Type B pancreatic cell (in vitro differentiated cells): ENCODE measurements at places on chromosomes 1 and 21.

DNA sequence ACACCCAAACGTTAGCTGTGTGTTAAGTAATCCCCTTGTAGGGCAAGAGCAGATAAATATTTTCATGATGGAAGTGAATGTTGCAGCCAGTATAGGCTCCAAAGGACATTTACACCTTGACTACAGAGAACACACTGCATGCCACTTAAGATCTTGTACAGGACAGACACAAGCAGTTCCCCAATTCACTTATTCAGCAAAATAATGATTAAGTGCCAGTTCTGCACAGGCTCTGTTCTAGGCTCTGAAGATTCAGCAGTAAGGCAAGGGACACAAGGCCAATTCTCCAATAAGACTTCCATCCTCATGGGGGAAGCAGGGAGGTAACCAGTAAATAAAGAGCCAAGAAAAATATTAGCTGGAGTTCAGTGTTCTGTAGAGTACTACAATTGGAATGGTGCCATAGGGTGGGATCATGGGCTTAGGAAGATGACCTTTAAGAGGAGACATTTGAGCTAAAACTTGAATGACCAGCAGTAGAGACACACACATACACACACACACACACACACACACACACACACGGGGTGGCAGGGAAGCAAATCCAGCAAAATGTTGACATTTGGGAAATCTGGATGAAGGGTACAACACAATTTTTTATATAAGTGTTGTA, 199.9 kb upstream of the JUN start:
- no peak overlapping the region for H3K27ac ChIP-seq
- H3K27me3 ChIP-seq, result no peaks in the 10 kb centered on the region
- H3K4me1 ChIP-seq, result peaks cover 26% of the 10 kb centered on the region

DNA sequence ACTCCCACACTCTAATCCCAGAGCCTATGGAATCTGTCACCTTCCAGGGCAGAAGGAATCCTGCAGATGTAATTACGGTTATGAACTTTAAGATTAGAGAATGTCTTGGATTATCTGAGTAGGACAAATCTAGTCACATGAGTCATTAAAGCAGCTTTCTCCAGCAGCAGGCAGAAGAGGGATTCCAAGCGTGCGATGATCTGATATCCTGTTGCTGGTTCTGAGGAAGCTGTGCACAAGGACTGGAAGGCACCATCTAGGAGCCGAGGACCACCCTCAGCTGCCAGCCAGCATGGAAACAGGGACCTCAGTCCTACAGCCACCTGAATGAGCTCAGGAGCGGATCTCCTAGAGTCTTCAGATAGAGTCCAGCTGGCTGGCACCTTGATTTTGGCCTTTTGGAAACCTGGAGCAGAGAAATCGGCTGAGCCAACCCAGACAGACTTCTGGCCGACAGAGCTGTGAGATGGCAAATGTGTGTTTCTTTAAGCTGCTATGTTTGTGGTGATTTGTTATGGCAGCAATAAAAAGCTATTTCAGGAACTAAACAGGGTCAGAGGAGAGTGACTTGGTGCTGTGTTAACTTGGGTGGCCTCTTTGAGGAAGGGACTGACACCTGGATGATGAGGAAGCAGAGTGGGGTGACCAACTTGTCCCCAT, 34.5 kb downstream of the LRRN2 start:
- no peaks in the 10 kb centered on the region for H3K36me3 ChIP-seq
- H3K4me1 ChIP-seq, result peaks cover 21% of the 10 kb centered on the region
- DNase-seq, result no peak
- H3K27me3 ChIP-seq, result peaks cover 43% of the 10 kb centered on the region

DNA sequence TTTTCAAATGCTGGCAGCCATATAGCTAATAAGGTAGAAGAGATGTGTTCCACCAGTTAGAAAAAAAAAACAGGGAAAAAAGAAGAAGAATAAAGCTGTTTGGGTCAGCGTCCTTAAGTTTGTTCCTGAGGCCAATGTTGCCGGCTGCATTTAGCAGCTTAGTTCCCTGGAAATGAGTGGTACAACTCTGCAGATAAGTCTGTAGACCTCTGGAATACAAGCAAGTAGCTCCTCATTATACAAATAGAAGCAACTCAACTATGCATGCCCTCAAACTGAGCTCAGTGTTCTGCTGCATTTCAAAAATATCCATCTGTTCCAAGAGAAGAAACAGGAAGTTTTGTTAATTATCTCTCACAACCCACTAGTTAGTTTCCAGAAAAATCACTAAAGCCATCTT, 181.2 kb upstream of the PKN2 start:
- no peaks in the 10 kb centered on the region for H3K4me1 ChIP-seq
- H3K27ac ChIP-seq, result no peak overlapping the region
- H3K4me3 ChIP-seq, result no peak overlapping the region
- no peak for DNase-seq
- no peaks in the 10 kb centered on the region for H3K27me3 ChIP-seq

- H3K27me3 ChIP-seq, result peaks cover 4% of the 10 kb centered on the region
- H3K4me3 ChIP-seq, result peak overlapping the region; percentile 94
- peak overlapping the region; percentile 91 for H3K27ac ChIP-seq
- H3K36me3 ChIP-seq, result peaks cover 9% of the 10 kb centered on the region
- no peak for DNase-seq
These were observed 1.4 kb downstream of the GPR161 start for GRCh38 chr1:168135116-168135920.

DNA sequence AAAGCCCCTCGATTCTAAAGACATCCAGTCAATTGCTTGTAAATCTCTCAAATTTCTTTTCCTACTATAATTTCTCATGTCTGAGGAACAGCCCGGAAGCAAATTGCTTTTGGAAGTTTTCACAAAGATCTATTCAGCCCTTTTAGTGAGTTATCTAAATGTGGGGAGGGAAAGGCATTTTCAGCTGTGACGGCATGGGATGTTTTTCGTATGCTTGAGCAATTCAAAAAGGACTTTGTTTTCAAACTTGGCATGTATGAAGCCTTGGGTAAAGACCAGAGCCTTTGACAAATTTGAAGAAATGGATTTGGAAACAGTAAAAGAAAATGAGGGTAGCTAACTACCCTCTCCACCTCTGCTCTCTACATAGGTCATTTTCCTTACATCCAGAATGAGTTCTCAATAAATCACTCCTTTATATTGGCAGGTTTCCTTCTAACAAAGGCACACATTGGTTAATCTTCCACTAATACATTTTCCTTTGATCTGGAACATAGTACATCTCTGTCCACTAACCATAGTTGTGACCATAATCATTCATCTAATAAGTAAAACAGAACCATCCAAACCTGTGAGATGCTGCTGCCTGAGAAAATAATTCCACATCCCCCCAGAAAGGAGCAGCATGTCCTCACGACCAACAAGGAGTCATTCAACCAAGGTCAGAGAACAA, 66.1 kb upstream of the ADAM30 start:
- H3K27ac ChIP-seq, result no peak overlapping the region
- DNase-seq, result no peak
- H3K27me3 ChIP-seq, result no peaks in the 10 kb centered on the region
- peaks cover 49% of the 10 kb centered on the region for H3K36me3 ChIP-seq
- H3K4me3 ChIP-seq, result no peak overlapping the region
- H3K4me1 ChIP-seq, result peaks cover 32% of the 10 kb centered on the region

GRCh38 chr1:51600965-51601364, 15.9 kb upstream of the OSBPL9 start:
- no peaks in the 10 kb centered on the region for H3K4me1 ChIP-seq
- no peak overlapping the region for H3K4me3 ChIP-seq
- no peak for DNase-seq
- no peaks in the 10 kb centered on the region for H3K36me3 ChIP-seq
- H3K27me3 ChIP-seq, result peaks cover 3% of the 10 kb centered on the region

DNA sequence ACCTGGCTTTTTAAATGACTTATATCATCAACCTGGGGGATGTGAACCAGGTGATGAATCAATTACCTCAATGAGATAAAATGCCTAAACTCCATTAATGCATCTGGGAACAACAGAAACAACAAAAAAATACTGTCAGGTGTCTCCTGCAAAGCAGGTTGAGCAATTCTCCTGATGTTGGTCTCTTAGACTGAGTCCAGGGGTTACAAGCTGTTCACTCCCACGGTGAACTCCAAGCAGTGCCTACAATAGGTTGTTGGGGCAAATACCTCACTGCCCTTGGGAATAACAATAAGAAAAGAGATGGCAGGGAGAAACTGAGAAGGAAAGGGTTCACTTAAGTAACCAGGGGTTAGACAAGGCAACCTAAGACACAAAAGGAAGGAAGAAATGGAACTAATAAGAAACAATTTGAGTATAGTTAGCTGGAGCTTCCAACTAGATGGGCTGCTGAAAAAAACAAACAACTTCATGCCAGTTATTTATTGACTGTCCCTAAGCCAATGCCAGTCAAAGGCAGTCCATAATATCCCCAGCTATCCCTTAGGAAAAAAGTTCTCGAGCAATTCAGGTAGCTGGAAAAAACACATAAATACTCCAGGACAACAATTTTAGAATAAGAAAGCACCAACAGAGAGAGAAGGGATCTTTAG, 97.6 kb upstream of the MAGI3 start:
- no peak for DNase-seq
- H3K36me3 ChIP-seq, result no peaks in the 10 kb centered on the region
- no peak overlapping the region for H3K4me3 ChIP-seq
- H3K27ac ChIP-seq, result no peak overlapping the region

DNA sequence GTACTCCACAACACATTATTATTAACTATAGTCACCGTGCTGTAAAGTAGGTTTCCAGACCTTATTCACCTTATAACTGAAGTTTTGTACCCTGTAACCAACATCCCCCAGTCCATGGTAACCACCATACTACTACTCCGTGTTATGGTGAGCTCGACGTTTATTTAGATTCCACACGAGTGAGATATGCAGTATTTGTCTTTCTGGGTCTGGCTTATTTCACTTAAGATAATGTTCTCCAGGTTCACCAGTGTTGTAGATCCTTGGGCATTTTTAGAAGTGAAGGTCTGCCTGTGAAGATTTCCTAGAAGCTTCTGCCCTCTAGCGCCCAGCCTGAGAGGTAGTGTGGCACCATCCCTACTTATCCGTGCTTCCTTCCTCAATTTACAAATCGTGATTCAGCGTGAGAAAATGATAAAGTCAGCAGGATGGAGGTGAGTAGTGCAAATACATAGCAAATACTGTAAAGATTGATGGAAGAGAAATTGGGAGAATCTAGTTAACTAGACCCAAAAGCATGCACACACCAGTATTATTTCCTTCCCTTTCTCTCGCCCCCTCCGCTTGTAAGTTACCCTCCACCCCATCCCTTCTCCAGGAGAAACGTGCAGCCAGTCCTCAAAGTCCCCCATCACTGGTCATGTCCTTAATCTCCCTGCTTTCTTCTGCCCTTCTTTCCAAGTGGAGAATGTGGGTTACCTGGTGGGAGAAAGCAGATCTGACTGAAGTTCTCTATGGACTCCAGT, 36.0 kb upstream of the DISC1 start:
- H3K36me3 ChIP-seq, result no peaks in the 10 kb centered on the region
- H3K4me1 ChIP-seq, result peaks cover 11% of the 10 kb centered on the region
- no peak for DNase-seq
- H3K4me3 ChIP-seq, result no peak overlapping the region
- no peak overlapping the region for H3K27ac ChIP-seq

DNA sequence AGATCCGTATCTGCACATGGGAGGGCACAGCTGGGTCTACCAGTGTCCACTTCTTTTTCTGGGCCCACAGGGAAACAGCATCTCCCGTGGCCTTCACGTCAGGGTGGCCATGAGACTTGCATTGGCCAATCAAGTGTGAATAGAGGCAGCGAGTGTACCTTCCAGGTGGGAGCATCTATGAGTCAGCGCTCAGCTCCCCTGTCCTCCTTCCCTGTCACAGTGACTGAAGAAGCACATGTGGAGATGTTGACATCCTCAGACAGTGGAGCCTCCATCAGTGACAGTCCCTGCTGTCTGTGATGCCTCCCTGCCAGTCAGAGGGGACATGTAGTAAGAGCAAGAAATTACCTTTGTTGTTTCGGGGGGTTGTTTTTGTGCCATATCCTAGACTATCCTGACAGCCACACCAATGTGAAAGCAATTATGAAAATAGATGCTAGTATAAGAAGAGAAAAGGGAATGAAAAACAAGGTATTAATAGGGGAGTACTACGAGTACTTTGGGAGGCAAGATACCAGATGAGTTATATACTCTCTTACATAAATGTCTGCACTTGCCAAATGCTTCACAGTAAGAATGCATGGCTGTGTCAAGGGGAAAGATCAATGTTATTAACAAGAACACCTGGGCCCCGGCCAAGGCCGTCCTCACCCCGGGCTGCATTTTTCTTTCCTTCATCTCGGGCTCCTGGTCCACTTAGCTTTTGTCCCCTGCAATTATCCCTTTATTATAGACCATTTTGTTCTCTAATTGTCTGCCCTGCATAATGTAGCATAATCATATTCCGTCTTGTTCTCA, 86.0 kb downstream of the MATN1 start:
- H3K36me3 ChIP-seq, result no peaks in the 10 kb centered on the region
- DNase-seq, result no peak
- no peak overlapping the region for H3K27ac ChIP-seq
- no peak overlapping the region for H3K4me3 ChIP-seq

DNA sequence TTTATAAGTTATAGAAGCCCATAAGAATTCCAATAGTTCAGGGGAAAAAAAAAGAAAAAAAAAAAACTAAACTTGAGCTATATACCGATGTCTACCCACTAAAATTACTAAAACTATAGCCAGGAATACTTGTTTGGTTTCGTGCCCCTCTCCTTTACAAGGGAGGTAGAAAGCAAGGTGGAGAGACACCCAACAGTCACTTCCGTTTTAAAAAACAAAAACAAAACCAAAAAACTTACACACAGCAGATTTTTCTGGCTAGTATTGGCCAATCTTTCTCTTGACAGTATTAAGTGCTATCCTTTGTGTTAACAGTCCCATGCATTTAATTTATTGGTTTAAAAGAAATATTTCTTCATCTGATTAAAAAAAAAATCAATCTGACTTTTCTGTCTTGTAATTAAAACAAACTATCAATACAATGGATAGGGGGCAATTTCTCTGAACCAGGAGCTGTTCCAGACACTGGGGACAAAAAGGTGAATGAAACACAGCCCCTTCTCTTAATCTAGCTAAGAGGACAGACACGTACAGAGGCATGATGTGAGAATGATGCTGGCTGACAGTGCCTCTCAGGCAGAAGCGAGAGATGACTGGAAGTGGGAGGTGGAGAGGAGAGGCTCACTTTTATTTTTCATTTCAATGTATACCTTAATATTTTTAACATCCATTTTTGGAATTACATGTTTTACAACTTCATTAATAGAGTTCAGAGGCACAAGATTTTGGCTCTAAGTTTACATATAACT, 214.8 kb downstream of the RERE start:
- H3K4me3 ChIP-seq, result no peak overlapping the region
- H3K27ac ChIP-seq, result no peak overlapping the region
- H3K36me3 ChIP-seq, result peaks cover 11% of the 10 kb centered on the region

GRCh38 chr1:41895552-41895951, 23.2 kb downstream of the HIVEP3 start:
- H3K4me1 ChIP-seq, result peaks cover 36% of the 10 kb centered on the region
- H3K27me3 ChIP-seq, result no peaks in the 10 kb centered on the region
- H3K27ac ChIP-seq, result no peak overlapping the region
- DNase-seq, result no peak
